ENCODE measurements at places on chromosomes 1 and 21.

GRCh38 chr1:220928725-220929300, 49.6 kb downstream of the HLX start:
- DNase-seq, result no peak

GRCh38 chr1:33502726-33503125, 30.3 kb downstream of the ZSCAN20 start:
- DNase-seq, result no peak

- no peak for DNase-seq
Observed at GRCh38 chr1:31742462-31743212, 21.5 kb downstream of the ADGRB2 start.

GRCh38 chr21:44865561-44866280, 7.8 kb downstream of the PTTG1IP start:
- DNase-seq, result no peak

DNA sequence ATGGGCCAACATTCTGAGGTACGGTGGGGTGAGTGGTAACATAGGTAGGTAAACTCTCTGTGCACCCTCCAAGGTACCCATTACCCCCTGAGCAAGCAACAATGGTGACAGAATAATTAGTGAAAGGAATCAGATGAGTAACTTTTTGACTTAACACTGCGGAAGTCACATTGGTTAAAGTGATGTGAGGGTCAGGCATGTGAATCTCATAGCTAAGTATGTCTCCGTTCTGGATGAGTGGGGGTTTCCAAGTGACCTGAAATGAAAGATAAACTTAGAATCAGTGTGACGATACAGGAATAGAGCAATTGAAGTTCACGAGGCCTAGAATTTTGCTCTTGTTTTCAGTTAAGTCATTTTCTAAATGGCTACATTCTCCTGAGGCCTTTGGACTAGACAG, 311.7 kb downstream of the KCTD3 start:
- no peak for DNase-seq

DNA sequence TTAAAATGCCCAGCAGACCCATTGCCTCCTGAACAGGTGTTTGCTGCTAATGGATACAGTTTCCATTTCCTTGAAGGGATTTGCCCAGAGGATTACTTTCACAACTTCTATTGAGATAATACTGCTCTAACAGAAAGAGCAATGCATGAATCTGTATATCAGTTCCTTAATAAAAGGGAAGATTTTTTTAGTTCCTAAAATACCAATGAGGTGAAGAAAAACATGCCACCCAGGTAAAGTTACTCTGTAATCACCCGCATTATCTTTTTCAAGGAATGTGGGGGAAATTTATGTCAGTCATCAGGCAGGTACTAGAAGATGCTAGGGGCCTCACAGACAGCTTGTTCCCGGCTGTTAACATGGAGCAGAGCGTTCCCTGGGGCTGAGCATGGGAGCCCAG, 41.1 kb downstream of the KCNJ15 start:
- no peak for DNase-seq

DNA sequence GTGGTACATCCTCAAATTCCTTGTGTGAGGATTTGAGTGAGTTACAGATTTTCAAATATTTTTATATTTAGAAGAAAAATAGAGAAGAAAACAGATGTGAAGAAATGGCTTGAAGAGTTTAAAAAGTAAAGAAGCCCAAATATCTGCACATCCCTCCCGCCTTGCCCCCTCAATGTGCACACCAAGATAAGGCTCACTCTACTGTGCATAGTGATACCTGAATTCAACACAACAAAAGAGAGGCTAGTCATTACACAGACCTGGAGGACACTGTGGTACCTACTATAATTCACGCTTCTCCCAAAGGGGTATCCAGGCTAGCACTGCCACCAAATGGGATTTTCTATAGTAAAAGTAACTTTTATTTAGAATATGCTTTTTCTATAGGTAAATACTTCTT, 44.0 kb upstream of the SYT2 start:
- DNase-seq, result no peak

- DNase-seq, result no peak
Observed at GRCh38 chr1:84374991-84375696, 23.1 kb upstream of the DNASE2B start.

- no peak for DNase-seq
Observed at GRCh38 chr1:157043685-157044084, 1.9 kb downstream of the ARHGEF11 start.

GRCh38 chr1:25869909-25870606, 5.5 kb downstream of the PAQR7 start:
- no peak for DNase-seq

DNA sequence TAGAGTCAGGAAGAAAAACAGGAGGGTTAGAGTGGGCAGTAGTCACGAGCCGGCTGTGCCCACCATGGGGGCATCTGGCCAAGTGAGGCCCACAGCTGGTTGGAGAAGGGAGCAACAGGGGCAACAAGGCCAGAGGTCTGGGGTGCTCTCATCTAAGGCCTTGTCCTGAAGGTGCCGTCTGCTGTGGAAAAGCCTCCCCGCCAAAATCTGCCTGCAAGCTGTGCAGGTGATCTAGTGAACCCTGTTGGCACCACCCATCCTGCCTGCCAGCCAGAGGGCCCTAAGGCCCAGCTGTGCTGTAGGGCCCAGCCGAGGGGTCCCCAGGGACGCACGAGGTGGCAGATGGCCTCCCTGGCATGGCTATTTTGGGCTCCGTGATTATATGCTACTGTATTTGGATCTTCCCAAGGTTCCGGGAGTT, 51.3 kb downstream of the LGR6 start:
- DNase-seq, result no peak

DNA sequence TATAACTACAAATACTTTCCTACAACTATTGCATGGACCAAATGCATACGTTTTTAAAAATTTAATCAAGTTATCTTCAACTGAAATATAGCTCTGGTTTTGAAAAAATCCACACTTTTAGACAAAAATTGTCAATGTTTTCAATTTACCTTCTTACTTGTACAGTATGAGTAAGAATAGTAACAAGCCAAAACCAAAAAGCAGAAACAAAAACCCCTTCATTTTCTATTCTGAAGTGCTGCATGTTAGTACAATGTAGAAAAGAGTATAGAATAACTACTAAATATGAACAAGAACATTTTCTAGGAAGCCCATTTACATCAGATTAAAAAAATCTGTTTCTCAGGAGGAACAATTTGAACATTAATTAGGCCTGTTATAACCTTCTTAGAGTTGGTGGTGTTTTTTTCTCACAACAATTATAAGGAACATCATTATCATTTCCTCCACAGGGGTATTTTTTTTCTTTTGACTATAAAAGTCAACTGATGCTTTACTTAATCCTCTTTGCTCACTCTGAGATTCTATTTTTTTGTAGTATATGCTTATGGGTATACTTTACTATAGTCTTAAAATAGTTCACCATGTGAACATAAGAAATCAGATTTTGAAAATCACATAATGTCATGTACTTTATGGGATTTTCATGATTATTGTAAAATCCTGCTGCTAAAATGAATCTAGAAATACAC, 475.4 kb downstream of the PTBP2 start:
- DNase-seq, result no peak

DNA sequence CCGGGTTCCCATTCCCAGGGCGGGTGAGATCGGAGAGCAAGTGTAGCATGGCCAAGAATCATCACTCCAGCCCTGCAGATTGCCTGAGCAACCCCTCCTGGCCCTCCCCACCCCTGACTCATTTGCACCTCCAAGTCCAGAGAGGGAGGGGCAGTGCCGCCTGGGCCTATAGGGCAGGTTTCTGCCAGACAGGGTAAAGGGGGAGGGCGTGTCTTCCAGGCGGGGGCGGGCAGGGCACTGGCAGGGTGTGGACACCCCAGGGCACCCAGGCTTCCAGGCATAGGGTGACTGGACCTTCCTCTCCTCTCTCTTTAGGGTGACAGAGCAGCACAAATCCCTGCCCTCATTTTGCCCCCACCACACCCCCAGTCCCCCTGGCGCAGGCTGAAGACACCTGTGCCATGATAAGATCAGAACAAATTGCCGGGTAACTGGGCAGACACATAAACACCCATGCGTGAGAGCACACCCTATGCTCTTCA, 3.2 kb upstream of the CRYBG2 start:
- no peak for DNase-seq

DNA sequence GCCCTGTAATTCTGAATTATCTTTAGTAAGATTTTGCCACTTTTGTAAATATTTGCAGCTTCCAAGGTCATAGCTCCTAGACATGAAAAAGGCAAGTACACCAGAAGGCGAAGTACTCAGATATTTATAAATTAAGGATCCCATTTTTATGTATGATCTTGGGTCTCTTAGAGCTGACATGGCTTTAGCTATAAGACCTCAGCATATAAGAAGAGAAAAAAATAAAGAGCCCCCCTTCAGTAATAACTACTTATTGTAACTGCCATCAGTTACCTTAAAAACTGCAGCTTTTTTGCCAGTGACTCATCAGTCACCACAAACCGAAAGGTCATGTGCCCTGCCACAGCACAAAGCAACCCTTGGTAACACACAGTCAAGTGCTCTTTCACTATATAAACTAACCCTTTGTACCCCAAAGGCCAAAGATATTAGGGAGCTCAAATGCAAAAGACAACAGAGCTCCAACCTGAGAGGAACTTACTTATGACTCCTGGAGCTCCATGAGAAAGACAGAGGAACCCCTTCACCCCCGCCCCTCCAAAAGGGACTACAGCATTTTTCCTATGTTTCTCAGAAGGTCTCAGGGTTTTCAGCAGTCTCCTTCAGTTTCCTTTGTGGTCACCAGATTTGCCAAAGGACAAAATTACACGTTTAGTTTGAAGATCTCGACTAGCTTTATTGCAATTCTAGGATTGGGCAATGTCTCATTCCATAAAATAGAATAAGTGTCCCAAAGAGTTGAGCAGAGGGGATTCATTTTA, 219.8 kb upstream of the DUSP10 start:
- no peak for DNase-seq

Data from hematopoietic multipotent progenitor cell treated with erythropoietin and hydrocortisone succinate and interleukin-3 and kit ligand, for 17 days (in vitro differentiated cells).